ENCODE measurements at places on chromosomes 13 and 19.

DNA sequence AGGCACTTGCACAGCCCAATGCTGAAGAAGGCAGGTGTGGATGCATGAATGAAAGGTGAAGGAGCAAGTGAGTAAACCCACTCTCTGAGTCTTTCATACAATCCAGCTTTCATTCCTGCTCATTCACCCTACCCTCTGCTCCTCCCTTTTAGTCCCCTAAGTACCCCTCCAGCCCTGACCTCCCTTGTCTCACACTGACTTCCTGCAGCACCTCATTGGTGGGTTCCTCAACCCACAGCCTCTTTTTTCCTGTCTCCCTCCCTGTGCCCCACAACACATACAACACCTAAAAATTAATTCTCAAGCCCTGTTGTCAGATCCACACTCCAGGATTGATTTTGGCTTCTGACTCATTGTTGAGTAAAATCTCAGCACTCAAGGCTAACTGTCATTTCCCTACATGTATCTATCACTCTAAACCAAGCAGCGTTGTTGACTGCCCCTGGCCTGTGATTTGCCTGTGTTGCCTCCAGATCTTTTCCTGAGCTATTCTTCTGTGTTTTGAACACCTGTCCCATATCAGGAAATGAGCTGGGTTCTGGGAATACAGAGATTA lies 177.3 kb upstream of the SERP2 start:
- peaks cover 3% of the 10 kb centered on the region for H3K4me1 ChIP-seq
- DNase-seq: no peak
- H3K36me3 ChIP-seq: no peaks in the 10 kb centered on the region
- H3K4me3 ChIP-seq: no peak overlapping the region
- H3K27me3 ChIP-seq: no peaks in the 10 kb centered on the region

DNA sequence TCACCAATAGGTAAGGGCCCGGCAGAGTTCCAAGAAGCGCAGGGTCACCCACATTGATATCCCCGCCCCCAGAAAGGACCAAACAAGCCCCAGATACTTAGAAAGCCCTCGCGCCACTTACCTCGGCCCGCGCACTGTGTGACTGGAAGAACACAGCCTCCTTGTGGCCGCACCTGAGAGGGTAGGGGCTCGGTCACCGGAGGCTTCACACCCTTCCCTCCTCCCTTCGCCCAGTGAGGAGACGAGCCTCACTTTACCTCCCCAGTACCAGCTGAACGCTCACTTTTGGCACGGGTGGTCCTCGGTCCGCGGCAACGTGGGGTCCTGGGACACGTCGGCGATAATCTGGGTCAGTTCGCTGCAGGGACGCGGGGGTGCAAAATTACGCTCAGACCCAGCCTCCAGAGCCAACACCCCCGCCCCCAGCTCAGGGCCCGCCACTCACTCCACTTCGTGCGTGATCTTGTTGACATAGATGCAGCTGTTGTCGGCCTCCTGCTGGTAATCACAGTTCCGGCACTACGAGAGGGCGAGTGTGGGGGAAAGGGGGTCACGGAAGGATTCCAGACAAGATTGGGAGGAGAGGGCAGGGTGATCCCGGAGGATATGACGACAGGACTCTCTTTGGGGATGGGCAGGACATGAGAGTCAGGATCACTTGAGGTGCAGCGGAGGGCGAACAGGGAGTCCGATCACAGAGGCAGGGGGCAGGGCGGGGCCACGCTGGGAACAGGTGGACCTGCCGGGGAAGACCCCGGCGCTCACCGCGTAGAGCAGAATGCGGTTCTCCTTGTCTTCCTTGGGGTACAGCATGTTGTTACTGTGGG lies 568 bp downstream of the POLR2I start:
- peaks cover 7% of the 10 kb centered on the region for H3K4me1 ChIP-seq
- peak overlapping the region; percentile 84 for H3K4me3 ChIP-seq
- DNase-seq: peak; percentile 60
- H3K36me3 ChIP-seq: peaks cover 5% of the 10 kb centered on the region

DNA sequence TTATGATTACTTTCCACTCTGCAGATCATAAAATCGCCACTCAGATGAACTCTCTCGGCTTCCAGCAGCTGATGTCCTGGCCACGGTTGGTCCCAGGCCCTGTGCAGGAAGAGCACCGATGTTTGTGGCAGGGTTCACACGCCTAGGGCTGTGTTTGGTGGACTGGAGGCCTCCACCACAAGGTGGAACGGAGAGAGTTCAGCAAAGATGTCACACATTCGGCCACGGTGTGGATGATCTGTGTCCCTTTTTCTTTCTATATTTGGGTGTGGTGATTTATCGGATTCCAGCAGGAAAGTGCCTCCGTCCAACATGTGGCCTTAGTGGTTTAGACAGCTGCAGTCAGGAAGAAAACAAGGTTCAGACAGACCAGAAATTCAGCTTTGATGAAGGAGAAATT lies 521 bp upstream of the SHISA2 start:
- no peaks in the 10 kb centered on the region for H3K4me1 ChIP-seq
- no peak for DNase-seq
- peaks cover 77% of the 10 kb centered on the region for H3K27me3 ChIP-seq
- peak overlapping the region; percentile 59 for H3K4me3 ChIP-seq

GRCh38 chr13:31069808-31070534 lies 91.7 kb downstream of the HSPH1 start:
- no peak for DNase-seq
- no peaks in the 10 kb centered on the region for H3K27me3 ChIP-seq
- H3K4me3 ChIP-seq: no peak overlapping the region
- H3K4me1 ChIP-seq: peaks cover 28% of the 10 kb centered on the region
- no peak overlapping the region for H3K27ac ChIP-seq

GRCh38 chr19:18464646-18465045 lies 26.7 kb upstream of the ISYNA1 start:
- H3K4me1 ChIP-seq: peaks cover 25% of the 10 kb centered on the region
- H3K4me3 ChIP-seq: no peak overlapping the region
- peak overlapping the region; percentile 59 for H3K27ac ChIP-seq
- no peaks in the 10 kb centered on the region for H3K27me3 ChIP-seq
- peak; percentile 92 for DNase-seq
- peaks cover 9% of the 10 kb centered on the region for H3K36me3 ChIP-seq

DNA sequence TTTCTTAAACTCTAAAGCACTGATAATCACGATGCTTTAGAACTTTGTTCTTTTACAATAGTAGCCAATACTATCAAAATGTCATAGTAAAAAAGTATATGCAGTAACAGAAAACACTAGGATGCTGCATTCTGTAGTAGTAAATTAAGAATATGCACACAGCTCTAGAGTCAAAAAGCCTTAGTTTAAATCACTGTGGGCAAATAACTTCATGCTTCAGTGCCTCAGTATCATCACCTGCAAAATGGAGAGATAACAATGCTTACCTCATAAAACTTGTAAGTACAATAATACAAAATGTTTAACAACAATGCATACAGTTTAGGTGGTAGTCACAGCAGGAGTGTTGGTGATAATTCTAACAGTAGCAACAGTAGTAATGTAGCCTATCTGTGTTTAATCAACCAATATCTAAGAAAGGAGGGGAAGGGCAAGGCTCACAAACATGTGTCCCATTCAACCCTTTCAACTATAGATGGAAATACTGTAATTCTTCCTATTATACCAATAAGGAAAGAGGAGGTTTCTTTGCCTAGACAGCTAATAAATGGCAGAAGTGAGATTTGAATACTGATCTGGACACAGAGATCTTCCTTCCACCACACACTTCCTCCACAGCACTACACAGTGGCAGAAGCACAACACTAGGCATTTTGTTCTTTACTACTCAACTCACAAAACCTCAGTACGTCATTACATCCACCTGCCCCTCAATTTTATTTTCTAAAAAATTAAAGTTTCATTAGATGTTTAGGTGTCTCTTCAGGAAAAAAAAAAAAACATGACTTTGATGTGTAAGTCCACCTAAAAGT lies 4.6 kb downstream of the RBM26 start:
- H3K36me3 ChIP-seq: peaks cover 12% of the 10 kb centered on the region
- H3K4me1 ChIP-seq: peaks cover 23% of the 10 kb centered on the region
- H3K4me3 ChIP-seq: no peak overlapping the region
- no peak overlapping the region for H3K27ac ChIP-seq
- DNase-seq: no peak

Measured in GM23248 (cell line).